ENCODE measurements at places on chromosomes 16 and 17.

- no peak for DNase-seq
Measured at GRCh38 chr17:71966459-71967313, 154.1 kb upstream of the SOX9 start.

GRCh38 chr16:12871784-12872183 lies 29.6 kb upstream of the SHISA9 start:
- no peak for DNase-seq

GRCh38 chr17:76584427-76585032 lies 1.1 kb downstream of the ST6GALNAC2 start:
- DNase-seq: no peak

DNA sequence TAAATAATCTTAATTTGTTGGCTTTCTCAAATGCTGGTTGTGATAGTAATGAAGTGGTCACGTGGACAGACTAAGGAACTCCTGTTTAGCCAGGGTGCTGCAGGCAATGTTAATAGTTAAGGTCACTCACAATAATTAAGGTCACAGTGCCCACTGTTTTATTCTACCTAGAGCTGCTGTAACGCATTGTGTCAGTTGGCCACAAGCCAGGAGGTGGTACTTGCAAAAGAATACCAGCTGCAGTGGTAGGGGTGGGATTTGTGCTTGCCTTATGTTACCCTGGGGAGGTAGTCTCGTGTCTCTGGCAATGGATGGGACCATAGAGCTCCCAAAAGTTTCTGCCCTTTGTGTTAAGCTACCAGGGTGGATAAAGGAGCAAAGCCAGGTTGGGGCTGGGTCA lies 969.1 kb upstream of the CDH8 start:
- DNase-seq: no peak

GRCh38 chr16:46918905-46919792 lies 35.0 kb downstream of the GPT2 start:
- no peak for DNase-seq

GRCh38 chr17:46110219-46110618 lies 83.0 kb downstream of the KANSL1 start:
- no peak for DNase-seq

DNA sequence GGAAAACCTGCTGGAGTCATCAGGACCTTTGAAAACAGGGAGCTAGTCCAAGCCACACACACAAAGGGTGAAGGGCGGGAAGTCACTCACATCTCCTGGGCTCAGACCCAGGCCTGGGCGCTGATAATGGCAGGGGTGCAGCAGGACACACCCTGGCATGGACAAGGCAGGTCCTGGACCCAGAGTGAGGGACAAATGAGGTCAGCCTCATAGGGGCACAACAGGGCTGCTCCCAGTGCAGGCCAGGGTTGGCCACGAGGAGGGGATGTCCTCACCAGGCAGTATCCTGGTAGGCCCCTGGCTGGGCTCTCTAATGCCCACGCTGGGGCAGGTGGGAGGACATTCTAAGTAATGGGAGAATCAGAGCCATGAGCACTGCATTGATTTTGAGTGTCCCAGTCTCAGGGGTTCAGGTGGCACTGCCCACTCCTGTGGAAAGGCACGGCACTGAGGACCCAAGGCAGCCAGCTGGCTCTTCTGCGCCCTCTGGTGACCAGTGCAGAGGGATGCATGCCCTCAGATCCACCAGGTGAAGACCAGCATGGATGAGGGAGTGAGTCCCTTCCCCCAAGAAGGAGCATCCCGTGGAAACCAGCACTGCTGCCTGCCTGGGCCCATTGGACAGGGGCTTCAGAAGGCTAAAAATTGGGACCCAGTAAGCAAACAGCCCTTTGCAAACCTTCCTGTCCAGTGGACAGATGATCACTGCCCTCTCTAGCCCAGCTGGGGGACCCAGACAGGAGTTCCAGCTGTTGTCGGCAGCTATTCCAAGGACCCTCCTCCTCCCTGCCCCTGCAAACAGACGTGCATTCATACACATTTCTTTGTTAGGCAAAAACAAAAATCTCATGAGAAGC lies 23.4 kb upstream of the SREBF1 start:
- no peak for DNase-seq

DNA sequence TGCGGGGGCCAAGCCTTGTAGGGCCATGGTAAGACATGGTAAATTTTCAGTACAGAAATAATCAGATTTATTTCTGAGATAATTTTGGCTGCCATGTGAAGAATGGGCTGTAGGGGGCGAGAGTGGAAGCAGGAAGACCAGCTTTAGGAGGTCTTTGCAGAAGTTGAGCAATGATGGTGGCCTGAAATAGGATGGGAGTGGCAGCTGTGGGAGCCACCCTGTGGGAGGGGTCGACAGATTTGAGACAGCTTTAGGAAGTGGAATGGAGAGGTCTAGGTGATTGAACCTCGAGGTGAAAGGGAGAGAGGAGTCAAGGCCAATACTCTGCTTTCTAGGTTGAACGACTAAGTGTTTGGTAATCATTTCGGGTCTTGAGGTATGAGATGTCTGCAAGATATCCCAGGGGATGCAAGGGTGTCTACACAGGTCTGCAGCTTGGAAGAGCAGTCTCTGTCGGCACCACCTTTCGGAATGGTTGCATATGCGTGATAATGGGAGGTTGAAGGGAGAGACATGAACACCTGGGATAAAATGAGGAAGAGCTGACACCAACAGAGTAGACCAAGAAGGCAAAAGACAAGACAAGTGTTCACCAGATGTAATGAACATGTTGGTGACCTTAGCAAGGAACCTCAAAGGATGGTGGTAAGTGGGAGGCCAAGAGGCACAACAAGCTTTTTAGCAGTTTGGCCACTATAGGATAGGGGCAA lies 4.2 kb upstream of the ATXN7L3 start:
- no peak for DNase-seq

GRCh38 chr16:67021321-67021720 lies 7.6 kb upstream of the CBFB start:
- no peak for DNase-seq

DNA sequence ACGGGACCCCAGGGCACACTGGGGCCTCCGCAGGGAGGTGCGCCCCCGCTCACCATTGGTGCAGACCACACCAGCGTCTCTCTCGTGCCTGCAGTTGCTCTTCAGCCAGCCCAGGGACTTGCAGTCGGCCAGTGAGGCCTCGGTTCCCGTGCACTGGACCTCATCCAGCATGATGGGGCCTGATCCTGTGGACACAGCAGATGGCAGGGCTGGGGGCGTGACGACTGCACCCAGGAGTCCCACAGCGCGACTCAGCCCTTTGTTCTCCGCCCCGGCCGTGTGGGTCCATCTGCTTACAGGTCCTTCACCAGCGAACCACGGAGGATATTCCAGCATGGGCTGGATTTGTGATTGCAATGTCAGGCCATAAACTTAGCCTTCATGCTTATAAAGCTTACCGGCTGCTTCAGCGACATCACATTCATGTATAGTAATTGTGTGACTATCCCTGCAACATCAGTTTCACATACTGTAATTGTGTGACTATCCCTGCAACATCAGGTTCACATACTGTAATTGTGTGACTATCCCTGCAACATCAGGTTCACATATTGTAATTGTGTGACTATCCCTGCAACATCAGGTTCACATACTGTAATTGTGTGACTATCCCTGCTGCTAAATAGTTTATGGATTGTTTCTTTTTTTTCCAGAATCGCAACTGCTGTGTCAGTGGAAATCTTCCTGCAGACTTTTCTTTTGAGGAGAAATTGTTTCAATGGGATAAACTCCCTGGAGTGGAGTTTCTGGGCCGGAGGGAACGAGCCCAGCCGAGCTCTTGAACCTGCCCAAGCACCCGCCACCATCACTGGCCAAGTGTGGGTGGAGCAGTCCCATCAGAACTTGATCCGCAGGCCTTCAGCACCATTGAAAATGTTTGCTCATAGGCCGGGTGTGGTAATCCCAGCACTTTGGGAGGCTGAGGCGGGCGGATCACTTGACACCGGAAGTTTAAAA lies 4.8 kb downstream of the LGALS3BP start:
- peak; percentile 69 for DNase-seq

GRCh38 chr16:3009568-3010390 lies 2.9 kb upstream of the CLDN9 start:
- DNase-seq: no peak

DNA sequence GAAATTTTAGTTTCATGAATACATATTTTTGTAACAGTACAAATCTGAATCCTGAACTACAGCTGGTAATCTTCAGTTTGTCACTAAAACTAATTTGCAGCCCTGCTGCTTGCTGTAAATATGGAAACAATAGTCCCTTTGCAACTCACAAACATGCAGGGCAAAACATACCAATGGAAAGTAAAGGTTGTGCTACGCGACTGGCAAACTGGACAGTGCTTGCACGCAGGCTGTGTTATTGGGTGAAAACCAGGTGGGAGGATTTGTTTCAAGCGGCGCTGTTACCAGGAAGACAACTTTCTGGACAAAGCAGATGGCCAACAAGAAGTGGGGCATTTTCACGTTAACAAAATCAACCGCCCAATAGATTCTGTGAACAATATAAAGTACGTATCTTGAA lies 93.5 kb downstream of the CDYL2 start:
- no peak for DNase-seq

GRCh38 chr17:50272711-50273653 lies 1.3 kb upstream of the TMEM92 start:
- DNase-seq: no peak

GRCh38 chr16:12393239-12393638 lies 410.4 kb downstream of the CPPED1 start:
- DNase-seq: no peak

GRCh38 chr17:73311428-73311780 lies 397 bp downstream of the CDC42EP4 start:
- no peak for DNase-seq

GRCh38 chr17:4498461-4499397 lies at the start of gene SPNS2:
SPNS2 (plus strand) TSS chr17:4498881; CDS start chr17:4499048, 167 bp downstream.
- DNase-seq: peak; percentile 70

DNA sequence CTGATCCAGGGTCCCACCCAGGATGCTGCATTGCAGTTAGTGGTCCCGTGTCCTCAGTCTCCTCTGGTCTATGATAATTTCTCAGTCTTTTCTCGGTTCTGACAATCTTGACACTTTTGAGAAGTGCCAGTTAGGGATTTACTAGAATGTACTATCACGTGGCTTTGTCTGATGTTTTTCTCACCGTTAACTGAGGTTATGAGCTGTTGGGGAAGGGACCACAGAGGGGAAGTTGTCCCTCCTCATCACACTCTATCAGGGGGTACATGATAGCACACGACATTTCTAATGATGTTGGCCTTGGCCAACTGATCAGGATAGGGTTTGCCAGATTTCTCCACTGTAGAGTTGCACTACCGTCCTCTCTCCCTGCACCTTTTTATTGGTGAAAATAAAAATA lies 250.9 kb upstream of the SDK2 start:
- no peak for DNase-seq

DNA sequence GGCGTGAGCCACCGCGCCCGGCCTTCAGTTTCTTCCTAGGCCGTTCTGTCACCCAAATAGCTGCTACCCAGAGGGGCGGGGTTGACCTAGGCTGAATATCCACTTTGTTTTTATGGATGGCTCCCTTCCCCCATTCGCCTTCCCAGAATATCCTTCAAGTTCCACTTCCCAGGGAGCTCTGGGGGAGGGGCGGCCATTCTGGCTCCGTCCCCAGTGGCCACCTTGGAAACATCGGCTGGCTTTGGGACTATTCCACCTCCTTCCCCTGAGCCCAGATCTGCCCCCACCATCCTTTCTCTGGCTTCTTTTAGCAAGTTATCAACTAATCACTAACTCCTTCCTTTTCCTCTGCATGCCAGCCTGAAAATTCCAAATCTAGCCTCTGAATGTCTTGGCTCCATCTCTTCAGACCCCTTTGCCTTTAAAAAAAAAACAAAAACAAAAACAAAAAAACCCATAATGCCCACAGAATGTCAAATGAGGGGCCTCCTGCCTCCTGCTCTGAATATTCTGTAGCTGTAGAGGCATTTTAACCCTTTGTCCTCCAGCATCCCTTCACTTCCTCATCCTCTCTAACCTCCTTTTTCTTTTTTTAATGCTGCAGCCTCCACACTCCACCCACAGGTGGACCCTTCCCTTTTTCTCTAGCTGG lies 6.4 kb downstream of the ATP1B2 start:
- DNase-seq: no peak

DNA sequence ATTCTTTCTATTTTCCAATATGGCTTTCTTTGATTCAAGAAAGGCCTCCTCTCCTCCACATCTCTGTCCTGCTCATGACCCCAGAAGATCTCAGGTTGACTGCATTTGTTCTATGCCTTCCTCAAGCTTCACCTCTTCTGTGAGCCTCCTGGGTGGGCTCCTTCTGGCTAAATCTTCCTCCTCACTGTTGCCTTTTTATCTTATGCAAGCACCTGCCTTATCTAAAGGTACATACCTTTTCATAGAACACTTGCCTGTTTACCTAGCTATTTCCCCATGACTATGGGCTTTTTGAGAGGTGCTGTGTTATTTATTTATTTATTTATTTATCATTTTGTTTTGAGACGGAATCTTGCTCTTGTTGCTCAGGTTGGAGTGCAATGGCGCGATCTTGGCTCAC lies 81.1 kb downstream of the UTP18 start:
- no peak for DNase-seq

DNA sequence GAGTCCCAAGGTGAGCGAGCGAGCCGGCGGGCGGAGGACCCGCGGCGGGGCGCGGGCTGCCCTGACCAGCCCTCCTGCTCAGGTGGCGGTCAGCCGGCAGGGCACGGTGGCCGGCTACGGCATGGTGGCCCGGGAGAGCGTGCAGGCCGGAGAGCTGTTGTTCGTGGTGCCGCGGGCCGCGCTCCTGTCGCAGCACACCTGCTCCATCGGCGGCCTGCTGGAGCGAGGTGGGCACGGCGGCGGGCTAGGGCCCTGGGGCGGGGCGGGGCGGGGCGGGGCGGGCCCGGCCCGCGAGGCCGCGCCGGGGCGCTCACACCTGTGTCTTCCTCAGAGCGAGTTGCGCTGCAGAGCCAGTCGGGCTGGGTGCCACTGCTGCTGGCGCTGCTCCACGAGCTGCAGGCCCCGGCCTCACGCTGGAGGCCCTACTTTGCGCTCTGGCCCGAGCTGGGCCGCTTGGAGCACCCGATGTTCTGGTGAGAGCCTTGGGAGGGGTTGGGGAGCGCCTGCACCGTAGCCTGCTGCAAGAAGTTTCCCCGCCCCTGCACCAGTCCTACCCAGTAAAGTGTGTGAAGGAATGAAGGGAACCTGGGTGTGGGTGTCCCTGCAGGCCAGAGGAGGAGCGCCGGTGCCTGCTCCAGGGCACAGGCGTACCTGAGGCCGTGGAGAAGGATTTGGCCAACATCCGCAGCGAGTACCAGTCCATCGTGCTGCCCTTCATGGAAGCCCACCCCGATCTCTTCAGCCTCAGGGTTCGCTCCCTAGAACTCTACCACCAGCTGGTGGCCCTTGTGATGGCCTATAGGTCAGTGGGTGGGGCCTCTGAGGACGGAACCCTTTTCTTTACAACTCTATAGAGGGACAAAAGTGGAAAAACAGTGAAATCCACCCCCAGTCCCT lies 802 bp downstream of the SETD6 start:
- no peak for DNase-seq

- no peak for DNase-seq
Measured at GRCh38 chr16:66295213-66295612, 71.3 kb upstream of the CDH5 start.

DNA sequence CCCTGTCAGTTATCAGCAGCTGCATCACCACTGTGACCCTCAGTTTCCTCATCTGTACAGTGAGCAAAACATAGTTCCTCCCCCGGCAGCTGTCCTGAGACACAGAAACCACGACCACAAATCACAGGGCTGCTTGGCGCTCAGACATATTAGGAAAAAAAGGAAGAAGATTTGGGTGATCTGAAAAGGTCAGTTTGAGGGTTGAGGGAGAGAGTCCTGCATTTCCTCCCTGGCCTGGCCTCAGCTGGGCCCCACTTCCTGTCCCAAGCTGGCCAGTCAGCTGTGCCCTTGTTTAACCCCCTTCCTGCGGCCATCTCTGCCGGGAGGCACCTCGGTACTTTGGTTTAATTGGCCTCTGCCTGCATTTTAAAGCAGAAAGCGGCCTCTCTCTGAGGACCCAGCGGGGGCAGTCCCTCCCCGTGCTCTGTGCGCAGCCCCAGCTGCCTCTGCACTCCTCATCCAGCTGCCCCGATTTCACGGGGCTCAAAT lies 24.0 kb upstream of the CIBAR2 start:
- no peak for DNase-seq

Data from NCI-H446 (cell line).